Activated CD4-positive, alpha-beta memory T cell treated with anti-CD3 and anti-CD28 coated beads for 36 hours (primary cell): ENCODE measurements at places on chromosomes 2 and 18.

GRCh38 chr18:48860269-48861180 is 90.2 kb downstream of the SMAD7 start:
- DNase-seq: no peak

- no peak for DNase-seq
These were observed 894.1 kb downstream of the SLC4A3 start for GRCh38 chr2:220521551-220521950.

DNA sequence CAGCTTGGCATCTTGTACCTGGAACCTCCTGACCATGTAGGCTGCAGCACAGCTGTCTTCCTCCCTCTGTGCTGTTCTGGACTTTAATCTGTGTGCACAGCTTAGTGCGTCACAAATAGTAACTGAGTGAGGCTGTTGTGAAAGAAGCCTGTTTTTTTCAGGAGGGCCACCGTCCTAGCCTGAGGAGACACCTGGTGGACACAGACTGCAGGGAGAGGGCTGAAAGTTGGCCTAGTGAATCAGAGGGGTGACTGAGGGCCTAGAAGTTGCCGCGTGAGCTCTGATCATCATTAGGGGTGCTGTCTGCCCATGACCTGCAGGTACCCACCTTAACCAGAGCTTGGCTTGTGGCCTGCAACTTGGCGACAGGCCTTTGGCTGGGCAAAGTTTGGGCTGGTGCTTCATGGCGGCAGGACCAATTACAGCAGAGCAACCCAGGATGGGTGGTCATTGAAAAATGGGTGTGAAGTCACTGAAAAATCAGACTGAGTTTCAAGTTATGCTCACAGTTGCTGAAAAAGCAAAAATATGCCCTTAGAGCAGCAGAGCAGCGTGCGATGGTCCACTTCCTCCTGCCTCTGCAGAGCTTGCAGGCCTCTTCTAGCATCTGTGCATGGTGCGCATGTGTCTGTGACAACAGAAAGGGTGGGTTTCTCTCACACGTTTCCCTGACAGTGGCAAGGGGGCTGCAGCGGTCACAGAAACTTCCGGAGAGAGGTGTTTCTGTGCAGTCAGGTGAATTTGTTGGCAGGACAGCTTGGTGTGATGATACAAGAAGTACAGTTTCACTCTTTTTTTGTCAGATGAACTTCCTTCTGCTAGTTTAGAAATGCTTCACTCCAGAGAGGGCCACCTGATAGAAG is 9.6 kb downstream of the GDF7 start:
- DNase-seq: no peak

DNA sequence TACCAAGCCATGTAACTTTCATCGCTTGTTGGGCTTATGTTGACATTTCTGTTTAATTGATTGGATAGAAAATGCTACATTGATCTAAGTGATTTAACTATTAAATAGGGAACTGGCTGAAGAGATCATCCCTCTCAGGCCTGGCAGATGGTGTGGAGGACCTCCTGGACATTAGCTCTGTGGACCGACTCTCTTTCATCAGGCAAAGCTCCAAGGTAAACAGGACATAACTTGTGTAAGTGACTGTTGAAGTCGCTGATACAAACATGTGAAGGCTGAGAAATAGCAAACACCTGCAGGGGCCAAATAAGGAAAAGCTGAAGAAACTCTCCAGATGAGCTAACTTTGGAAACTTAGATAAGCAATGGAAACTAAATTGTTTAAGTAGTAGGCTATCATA is 68.8 kb downstream of the UNC80 start:
- no peak for DNase-seq

- no peak for DNase-seq
These were observed 146.2 kb downstream of the RBMS1 start for GRCh38 chr2:160347269-160347863.

DNA sequence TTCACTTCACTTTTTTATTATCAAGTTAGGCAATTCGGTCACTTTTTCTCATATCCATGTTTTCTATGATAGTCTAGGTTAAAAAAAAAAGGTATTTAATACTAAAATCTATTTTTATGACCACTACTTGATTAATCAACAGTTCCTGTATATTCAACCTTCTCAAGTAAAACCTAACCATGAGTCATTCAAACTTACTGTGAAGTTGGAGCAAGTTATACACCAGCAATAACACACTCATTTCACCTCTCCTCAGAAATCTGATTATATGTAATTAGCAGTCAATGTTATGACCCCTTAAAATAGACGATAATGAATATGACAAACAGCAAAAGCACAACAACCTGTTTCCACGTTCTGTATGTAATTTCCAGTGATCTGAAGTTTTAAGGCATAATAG is 35.0 kb upstream of the ADAM17 start:
- DNase-seq: no peak
